ENCODE measurements at places on chromosomes 11 and 22. TPM values are rescaled to one million over a fixed set of nuclear protein-coding genes. Genes with fewer than 3 reads are reported as not detected.

- no peaks in the 10 kb centered on the region for H3K36me3 ChIP-seq
- no peaks in the 10 kb centered on the region for H3K27me3 ChIP-seq
- H3K4me3 ChIP-seq = no peak overlapping the region
- H3K27ac ChIP-seq = no peak overlapping the region
Observed at GRCh38 chr11:99535406-99535805, 514.7 kb downstream of the CNTN5 start.

DNA sequence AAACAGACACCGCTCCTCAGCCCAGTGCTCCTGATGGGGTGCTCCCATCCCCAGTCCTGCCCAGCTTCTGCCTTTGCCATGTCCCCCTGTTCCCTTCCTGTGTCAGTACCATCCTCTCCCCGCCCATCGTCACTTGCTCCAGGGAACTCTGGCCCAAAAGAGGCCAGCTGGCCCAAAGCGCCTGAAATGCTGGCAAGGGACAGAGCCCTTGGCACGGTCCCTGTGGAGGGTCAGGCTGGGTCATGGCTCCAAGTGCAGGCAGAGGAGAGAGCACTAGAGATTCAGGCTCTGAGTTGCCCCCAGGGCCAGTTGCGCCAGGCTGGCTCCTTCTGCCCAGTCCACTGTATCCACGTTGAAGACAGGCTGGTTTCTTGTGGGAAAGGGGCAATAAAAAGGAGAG, 8.4 kb upstream of the HDHD5 start:
- no peak overlapping the region for H3K4me3 ChIP-seq
- no peaks in the 10 kb centered on the region for H3K27me3 ChIP-seq
- H3K4me1 ChIP-seq = peaks cover 5% of the 10 kb centered on the region
- H3K27ac ChIP-seq = no peak overlapping the region

- peak within 1 kb of the TSS; percentile 29 for H3K4me3 ChIP-seq
- H3K27me3 ChIP-seq = peaks cover 12% of the 10 kb centered on the region
- H3K36me3 ChIP-seq = peaks cover 9% of the 10 kb centered on the region
- peak within 1 kb of the TSS; percentile 49 for H3K27ac ChIP-seq
Observed at GRCh38 chr11:46381048-46381818, at the start of gene MDK. MDK (plus strand) TSS chr11:46381669; CDS start chr11:46382058, 389 bp downstream.

DNA sequence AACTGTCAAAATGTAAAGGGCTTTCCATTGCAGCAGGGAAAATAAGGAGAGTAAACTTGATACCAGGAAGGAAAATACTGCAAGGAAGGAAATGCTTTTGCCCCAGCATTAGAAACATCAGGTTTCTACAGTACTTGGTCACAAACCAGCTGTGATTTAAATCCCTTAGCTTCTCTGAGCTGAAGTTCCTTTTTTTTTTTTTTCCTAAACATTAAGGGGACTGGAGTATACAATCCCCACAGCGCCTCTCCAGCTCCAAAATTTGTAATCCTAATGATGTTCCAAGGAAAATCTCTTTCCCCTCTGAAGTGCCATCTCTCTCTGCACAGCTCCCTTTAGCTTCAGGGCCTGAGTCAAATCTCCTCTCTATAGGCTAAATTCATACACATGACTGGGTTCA, 220.5 kb upstream of the PITPNB start:
- H3K4me3 ChIP-seq = no peak overlapping the region
- no peaks in the 10 kb centered on the region for H3K36me3 ChIP-seq
- no peak overlapping the region for H3K27ac ChIP-seq
- no peaks in the 10 kb centered on the region for H3K4me1 ChIP-seq
- DNase-seq = no peak
- H3K27me3 ChIP-seq = no peaks in the 10 kb centered on the region

DNA sequence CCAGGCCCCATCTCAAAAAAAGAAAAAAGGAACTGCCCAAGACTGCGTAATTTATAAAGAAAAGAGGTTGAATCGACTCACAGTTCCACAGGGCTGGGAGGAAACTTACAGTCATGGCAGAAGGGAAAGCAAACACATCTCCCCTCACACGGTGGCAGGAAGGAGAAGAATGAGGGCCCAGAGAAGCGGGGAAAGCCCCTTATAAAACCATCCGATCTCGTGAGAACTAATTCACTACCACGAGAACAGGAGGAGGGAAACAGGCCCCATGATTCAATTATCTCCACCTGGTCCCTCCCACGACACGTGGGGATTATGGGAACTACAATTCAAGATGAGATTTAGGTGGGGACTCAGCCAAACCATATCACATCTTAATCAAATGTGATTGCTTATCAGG, 82.2 kb downstream of the BUD13 start:
- no peaks in the 10 kb centered on the region for H3K4me1 ChIP-seq
- H3K36me3 ChIP-seq = no peaks in the 10 kb centered on the region
- DNase-seq = no peak
- H3K27me3 ChIP-seq = no peaks in the 10 kb centered on the region

Gene PGA5
- not detected for polyA plus RNA-seq

DNA sequence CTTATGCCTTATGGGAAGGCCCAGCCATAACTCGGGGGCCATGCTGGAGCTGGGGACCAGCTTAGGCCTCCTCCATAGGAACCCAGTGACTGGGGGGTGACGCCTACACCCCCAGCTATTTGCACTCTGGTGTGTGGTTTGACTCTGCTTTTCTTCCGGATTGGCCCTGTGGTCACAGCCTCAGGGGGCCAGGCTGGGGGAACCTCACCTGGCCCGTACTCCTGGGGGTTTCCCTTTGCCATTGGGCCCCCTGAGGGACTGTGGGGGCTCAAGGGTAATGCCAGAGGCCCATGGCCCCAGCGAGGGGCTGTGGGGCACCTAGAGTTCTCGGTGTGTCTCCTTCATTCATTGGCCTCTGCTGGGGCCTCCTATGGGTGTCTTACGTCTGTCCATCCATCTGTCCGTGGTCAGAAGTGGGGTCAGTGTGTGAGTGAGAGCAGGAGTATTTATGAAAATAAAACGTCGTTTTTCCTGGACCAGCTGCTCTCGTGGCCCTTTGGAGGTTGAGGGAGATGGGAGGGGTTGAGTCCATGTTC, 6.3 kb upstream of the SH3BP1 start:
- H3K27ac ChIP-seq = peak overlapping the region; percentile 72
- DNase-seq = peak; percentile 74
- no peaks in the 10 kb centered on the region for H3K27me3 ChIP-seq
- peaks cover 72% of the 10 kb centered on the region for H3K4me1 ChIP-seq

GRCh38 chr11:128520206-128520887, 67.0 kb downstream of the ETS1 start:
- no peaks in the 10 kb centered on the region for H3K27me3 ChIP-seq
- peaks cover 27% of the 10 kb centered on the region for H3K4me1 ChIP-seq
- peak overlapping the region; percentile 92 for H3K4me3 ChIP-seq
- peaks cover 42% of the 10 kb centered on the region for H3K36me3 ChIP-seq

GRCh38 chr22:17266251-17266971, 47.2 kb upstream of the ADA2 start:
- H3K4me3 ChIP-seq = no peak overlapping the region
- no peaks in the 10 kb centered on the region for H3K27me3 ChIP-seq
- H3K36me3 ChIP-seq = no peaks in the 10 kb centered on the region
- peak; percentile 26 for DNase-seq

Gene KCNJ4
- not detected for polyA plus RNA-seq

Gene PPP6R2
- 27.7 TPM for polyA plus RNA-seq

Gene DYNC2H1
- polyA plus RNA-seq = 0.58 TPM

DNA sequence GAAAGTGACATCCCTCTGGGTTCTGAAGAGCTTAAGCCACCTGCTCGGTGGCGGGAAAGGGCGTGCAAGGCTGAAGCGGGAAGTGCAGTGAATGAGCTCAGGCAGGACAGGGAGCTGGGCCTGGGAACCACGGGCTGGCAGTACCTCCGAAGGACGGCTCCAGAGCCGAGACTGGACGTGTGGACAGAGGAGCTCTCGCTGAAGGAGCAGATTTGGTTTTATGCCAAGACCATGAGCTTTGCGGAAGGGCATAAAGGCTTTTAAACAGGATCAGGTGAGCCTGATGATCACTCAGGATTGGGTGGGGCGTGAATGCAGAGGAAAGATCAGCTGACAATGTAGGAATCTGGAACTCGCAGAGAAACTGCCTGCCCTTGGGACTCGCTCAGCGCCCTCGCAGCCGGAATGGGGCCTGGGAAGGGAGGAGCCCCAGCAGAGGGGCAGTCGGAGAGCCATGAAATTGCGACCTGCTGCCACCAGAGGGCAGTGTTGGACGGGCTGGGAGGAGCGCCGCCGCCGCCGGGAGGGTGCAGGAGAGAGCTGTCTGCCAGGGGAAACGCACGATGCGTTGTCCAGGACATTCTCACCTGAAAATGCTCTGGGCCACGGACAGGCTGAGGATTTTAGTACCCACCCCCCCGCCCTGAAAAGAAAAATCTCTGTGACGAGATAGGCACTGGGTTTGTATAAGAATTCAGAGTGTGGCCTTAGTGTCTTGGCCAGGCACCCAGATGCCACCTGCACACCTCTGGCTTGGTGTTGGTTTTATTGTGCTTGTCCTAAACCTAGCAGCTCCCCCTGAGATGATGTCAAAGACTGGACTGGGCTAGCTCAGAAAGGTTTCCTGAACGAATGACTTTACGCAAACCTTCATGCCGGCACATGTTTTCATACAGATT, 324.4 kb downstream of the NTM start:
- no peaks in the 10 kb centered on the region for H3K4me1 ChIP-seq
- no peaks in the 10 kb centered on the region for H3K36me3 ChIP-seq
- no peaks in the 10 kb centered on the region for H3K27me3 ChIP-seq
- peak; percentile 33 for DNase-seq
- H3K27ac ChIP-seq = no peak overlapping the region

Measured in CD4-positive, alpha-beta memory T cell (primary cell).